Stimulated activated CD8-positive, alpha-beta memory T cell treated with anti-CD3 and anti-CD28 coated beads, Interleukin-4, amount 100 ng/mL, for 1 hour (primary cell): ENCODE measurements at places on chromosomes 13 and 19.

DNA sequence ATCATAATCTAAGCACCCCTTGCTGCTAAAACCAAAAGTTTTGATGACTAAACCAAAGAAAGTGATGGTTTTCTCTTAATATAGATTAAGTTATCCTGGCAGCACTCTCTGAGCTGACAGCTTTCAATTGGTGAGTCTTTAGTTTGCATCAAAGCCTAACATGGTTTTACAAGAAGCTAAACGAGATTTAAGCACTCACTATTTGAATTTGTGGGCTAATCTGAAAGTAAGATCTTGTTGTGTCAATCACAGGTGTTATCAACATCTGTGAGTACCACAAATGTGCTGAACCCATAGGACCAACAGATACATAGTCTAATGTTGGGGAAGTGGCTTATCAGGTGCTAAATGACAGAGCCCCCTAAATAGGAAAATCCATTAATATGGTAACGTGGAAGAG lies 223.9 kb downstream of the LHFPL6 start:
- DNase-seq: no peak

- no peak for DNase-seq
Observed at GRCh38 chr13:50892210-50892944, 17.2 kb upstream of the RNASEH2B start.

DNA sequence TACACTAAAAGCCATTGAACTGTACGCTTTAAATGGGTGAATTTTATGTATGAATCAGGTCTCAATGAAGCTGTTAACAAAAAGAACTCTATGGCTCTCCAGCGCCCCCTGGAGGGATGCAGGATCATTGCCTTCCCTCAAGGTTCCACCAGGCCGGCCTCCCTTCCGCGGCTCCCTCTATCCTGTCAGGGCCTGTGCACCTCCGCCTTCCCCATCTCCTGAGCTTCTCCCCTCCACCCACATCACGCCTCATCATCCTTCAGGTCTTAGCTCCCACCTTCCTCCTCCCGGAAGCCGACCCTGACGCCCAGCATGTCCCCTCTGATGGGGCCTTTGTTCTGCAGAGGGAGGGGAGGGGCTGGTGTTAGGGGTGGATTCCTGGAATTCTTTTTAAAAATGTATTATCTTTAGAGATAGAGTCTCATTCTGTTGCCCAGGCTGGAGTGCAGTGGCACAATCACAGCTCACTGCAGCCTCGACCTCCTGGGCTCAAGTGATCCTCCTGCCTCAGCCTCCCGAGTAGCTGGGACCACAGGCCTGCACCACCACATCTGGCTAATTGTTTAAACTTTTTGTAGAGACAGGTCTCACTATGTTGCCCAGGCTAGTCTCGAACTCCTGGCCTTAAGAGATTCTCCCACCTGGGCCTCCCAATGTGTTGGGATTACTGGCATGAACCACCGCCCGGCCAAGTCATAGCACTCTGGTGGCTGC lies 27.7 kb downstream of the MEIS3 start:
- peak; percentile 63 for DNase-seq

DNA sequence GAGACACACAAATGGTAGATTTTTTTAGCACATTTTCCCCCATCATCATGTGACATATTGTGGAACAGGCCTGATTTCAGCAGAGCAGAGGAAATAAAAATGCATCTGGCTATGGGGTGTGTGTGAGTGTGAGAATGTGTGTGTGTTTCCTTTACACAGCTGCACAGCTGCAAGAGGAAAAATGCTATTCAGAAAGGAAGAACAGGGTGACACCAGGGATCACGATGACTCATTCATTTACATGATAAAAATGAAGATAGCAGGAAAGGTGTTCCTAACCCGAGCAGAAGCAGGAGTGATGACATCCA lies 469.5 kb upstream of the TSHZ3 start:
- no peak for DNase-seq

DNA sequence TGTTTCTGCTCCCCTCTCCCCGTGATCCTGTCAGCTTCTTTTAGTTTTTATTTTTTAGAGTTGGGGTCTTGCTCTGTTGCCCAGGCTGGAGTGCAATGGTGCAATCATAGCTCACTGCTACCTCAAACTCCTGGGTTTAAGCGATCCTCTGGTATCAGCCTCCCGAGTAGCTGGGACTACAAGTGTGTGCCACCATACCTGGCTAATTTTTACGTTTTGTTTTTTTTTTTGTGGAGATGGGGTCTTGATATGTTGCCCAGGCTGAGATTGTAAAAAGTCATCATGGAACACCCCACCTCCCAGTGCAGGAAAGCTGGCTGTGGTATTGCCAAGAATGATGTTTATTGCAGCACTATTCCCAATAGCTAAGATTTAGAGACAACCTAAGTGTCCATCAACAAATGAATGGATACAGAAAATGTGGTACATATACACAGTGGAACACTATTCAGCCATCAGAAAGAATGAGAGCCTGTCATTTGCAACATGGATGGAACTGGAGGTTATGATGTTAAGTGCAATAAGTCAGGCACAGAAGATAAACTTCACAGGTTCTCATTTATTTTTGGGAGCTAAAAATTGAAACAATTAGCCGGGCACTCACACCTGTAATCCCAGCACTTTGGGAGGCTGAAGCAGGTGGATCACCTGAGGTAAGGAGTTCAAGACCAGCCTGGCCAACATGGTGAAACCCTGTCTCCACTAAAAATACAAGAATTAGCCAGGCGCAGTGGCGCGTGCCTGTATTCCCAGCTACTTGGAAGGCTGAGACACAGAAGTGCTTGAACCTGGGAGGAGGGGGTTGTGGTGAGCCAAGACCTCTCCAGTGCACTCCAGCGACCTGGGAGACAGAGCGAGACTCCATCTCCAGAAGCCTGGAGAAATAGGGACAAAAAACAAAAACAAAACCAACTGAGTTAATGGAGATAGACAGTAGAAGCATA lies 6.6 kb upstream of the KLK15 start:
- DNase-seq: no peak

DNA sequence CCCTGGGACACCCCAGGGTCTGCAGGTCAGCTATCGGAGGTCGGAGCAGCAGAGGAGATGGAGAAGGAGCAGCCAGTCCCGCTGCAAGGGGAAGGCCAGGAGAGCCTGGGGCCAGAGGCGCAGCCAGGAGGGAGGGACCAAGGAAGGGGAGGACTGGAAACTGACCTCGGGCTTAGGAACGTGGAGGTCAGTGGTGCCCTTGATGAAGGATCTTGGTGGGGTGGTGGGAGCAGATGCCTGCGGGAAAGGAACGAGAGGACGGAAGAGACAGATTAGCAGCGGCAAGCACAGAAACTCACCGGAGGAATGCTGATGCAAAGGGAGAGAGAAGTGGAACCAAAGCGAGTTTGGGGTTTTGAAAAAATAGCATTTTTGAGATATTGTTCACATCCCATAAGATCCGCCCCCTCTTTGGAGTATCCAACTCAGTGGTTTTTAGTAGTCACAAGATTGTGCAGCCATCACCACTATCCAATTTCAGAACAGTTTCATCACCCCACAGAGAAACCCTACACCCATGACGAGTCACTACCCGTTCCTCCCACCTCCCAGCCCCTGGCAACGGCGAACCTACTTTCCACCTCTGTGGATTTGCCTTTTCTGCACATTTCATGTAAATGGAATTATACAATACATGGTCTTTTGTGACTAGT lies 22.1 kb downstream of the PLEKHF1 start:
- DNase-seq: no peak

DNA sequence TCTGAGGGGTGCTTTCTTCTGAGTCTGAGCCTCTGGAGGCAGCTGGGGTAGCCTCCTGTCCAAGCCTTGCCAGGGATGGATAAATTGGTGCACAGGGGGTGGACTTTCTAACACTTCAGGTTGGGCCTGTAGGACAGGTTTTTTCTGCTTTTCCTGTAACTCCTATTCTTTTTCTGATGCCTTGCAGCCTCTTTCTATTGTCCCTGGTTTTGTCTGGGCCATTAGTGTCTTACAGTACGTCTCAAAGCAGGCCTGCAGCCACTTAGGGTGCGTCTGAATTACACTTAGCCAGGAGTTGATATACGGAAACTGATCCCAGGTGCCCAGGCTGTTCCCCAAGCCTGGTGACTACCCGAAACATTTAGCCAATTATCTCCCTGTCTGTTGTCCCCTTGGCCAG lies 213.3 kb upstream of the HTR2A start:
- DNase-seq: no peak

DNA sequence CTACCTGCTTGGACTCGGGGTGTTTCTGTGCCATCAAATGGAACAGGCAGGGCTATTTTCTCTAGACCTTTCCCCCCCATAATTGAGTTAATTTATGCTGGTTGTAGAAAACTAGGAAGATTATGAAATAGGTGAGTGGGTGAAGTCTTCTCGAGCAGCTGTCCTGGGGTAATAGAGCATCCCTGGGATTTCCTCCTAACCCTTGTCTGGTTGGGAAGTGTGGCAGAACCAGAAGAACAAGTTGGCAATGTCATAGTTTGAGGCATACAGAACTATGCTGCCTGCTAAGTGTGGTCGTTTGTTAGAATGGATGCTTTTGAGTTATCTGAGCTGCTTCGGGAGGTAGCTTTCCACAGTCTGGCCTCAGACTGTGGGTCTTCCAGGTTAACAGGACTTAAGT lies 3.7 kb downstream of the GATAD2A start:
- no peak for DNase-seq

- DNase-seq: no peak
Observed at GRCh38 chr19:55289117-55289796, 5.5 kb downstream of the BRSK1 start.

GRCh38 chr19:793806-794205 lies 3.4 kb upstream of the PTBP1 start:
- no peak for DNase-seq

DNA sequence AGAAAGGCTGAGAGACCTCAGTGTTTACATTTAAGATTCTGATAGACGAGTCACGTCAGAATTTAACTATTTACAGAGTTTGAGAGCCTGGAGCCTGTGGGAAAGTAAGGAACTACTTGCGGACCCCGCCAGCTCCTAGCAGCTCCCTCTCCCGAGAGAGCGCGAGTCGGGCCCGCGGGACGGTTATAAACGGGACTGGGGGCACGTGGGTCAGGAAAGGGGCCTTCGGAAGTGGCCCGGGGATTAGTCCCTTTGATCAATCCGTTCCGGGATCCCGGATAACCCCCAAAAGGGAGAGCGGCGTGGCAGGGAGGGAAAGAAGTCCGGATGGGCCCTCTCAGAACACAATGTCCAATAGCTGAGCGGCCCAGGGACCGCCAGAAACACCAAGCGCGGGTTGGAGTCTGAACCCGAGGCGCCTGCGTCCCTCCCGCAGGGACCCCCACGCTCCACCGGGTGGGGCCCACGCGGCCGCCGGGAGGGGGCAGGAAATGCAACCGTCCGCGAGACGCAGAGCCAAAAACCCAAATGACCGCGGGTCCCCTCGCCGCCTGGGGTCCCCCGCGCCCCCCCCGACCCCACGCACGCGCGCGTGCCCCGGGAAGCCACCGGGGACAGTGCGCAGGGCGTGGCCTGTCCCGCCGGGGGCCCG lies 3.6 kb downstream of the ZIC5 start:
- DNase-seq: no peak

- no peak for DNase-seq
Observed at GRCh38 chr13:29594303-29594709, 1.2 kb downstream of the SLC7A1 start.

- DNase-seq: no peak
Observed at GRCh38 chr13:36385489-36385888, 39.3 kb upstream of the SPART start.

- no peak for DNase-seq
Observed at GRCh38 chr19:35543280-35544109, 1.9 kb upstream of the TMEM147 start.

GRCh38 chr19:50943074-50943828 lies 9.6 kb downstream of the KLK5 start:
- DNase-seq: no peak

DNA sequence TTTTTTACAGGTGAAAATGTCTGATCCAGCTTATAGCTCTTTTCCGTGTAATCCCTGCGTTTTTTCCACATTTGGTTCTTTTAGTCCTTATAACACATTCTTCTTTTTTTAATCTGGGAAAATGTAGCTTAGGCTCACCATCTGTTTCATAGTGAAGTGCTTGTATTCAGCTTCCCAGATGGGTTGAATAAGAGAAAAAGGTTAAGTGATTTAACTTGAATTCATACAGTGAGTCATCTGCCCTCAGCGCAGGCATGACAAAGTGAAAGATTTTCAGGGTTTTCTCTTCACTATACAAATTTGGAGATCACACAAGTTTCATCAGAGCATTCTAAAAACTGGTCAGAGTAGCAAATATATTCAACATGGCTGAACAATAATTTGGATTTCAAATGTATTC lies 224.8 kb downstream of the SPRY2 start:
- no peak for DNase-seq

GRCh38 chr13:114132419-114133121 lies at the start of gene RASA3:
Gene RASA3 (minus strand): TSS chr13:114132623. CDS start chr13:114132489, 134 bp downstream.
- DNase-seq: no peak

- DNase-seq: no peak
Observed at GRCh38 chr13:63124863-63125262, 1709.2 kb upstream of the PCDH20 start.

GRCh38 chr13:32423592-32423991 lies 4.3 kb downstream of the N4BP2L1 start:
- no peak for DNase-seq

DNA sequence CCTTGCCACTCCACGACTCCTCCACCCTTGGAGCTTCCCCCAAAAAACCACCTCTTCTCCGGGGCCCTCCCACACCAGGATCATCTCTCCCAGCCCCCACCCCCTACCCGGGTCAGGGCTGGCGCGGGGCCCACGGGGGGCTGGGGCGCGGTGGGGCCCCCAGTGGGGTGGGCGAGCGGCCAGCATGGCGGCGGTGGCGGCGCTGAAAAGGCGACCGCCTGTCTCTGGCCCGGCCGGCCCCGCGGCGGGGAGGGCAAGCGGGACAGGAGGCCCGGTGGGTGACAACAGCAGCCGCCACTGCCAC lies 850 bp downstream of the DYRK1B start:
- no peak for DNase-seq

DNA sequence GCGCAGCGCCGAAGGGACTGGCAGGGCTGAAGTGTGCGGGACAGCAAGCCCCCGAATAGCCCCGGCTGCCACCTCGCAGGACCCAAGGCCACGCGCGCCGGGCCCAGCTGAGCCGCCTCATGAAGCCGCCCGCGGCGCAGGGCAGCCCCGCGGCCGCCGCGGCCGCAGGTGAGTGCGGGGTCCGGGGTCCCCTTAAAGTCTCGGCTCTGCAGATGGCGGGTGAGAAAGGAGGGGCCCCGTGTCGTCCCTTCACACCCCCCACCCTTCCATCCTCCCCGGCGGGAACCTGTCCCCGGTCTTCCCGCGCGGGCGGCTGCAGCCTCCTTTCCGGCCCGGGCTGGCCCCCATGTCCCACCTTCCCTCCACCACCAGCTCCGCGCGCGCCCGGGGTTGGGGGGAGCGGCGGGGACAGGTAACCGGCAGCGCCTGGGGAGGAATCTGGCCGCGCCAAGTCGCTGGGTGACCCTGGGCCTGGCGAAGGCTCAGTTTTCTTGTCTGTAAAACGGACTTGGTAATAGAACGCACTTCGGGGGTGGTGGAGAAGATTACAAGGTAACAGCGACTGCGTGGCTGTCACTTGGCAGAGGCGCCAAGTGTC lies 338 bp downstream of the RGCC start:
- no peak for DNase-seq

- no peak for DNase-seq
Observed at GRCh38 chr19:2327773-2328400, 499 bp downstream of the LSM7 start.
